ENCODE measurements at places on chromosomes 3 and 15.

DNA sequence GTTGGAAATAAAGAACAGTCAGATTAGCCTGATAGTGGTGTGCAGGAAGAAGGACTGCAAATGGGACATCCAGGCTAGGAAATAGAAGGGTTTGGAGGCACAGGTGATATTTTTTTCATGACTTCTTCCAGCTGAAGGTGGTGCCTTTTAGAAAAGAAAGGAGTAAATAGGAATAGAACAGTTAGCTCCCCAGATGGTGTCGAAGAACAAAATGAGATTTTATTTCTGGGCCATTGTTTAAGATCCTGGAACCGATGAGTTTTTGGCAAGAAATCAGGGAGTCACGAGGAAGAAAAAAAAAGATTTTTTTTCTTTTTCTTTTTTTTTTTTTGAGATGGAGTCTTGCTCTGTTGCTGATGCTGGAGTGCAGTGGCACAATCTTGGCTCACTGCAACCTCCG lies 9.8 kb upstream of the NCK1 start:
- DNase-seq: no peak

- no peak for DNase-seq
Observed at GRCh38 chr3:81689617-81690016, 71.8 kb downstream of the GBE1 start.

DNA sequence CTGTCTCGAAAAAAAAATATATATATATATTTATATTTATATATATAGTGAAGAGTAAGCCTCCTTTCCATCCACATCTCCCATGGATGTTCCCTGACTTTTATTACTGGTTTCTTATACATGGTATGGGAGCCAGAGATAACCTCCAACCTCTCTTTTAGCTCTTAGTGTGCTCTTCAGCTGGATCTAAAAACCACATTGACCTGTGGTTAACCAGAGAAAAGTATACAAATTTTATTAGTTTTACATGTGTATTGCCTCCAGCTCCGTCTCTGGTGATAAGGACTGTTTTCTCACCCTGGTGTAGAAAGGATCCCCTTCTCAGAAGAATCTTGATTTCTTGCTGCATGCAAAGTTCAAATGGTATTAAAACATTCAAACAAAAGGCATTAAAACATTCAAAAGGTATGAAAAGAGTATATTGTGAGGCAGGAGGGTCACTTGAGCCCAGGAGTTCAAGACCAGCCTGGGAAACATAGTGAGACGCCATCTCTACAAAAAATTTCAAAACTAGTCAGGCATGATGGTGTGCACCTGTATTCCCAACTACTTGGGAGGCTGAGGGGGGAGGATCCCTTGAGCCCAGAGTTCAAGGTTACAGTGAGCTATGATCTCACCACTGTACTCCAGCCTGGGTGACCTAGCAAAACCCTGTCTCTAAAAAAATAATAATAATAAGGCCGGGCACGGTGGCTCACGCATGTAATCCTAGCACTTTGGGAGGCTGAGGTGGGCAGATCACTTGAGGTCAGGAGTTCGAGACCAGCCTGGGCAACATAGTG lies 13.5 kb upstream of the TTBK2 start:
- DNase-seq: no peak

GRCh38 chr3:184145111-184145524 lies 10.0 kb downstream of the EIF2B5 start:
- peak; percentile 74 for DNase-seq

DNA sequence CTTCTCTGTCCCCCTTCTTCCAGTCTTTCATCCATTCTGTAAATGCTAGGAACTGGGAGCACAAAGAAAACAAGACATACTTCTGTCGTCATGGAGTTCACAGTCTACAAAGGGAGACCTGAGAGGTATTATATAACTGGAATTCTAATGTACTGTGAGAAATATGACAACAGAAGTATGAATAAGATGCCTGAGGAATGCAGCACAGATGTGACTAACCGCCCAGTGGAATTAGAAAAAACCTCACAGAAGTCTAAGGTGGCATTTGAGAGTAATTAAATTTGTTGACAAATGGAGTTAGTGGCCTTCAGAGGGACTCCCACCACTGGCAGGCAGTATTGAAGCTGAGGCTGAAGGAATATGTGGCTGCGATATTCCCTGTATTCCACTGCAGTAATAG lies 168.5 kb upstream of the FAM3D start:
- DNase-seq: peak; percentile 71

DNA sequence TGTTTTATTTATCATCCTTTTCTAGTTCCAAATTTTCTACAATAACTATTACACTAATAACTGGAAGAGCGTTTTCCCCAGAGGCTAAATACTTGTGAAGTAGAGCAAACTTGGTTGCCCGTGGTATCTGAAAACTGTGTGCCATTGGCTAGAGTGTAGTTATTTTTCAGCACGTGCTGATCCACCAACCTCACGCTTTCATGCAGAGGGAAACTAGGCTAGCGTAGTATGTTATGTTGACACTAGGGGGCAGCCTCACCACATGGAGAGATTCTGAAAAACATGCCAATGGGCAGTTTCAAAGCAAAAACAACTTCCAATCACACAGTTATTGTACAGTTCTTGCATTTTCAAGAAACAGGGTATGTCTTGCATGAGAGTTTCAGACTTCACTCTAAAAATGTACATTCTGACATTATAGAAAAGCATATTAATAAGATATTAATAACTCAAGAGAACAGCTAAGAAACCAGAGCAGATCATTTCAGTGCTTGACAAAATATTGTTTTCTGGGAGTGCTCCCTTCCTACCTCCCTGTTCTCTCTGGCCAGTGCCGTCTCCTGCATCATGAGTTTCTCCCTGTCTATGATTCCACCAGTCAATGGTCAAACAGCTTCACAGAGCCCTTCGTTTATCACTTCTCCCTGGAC lies 39.7 kb downstream of the SPATA12 start:
- peak; percentile 58 for DNase-seq

DNA sequence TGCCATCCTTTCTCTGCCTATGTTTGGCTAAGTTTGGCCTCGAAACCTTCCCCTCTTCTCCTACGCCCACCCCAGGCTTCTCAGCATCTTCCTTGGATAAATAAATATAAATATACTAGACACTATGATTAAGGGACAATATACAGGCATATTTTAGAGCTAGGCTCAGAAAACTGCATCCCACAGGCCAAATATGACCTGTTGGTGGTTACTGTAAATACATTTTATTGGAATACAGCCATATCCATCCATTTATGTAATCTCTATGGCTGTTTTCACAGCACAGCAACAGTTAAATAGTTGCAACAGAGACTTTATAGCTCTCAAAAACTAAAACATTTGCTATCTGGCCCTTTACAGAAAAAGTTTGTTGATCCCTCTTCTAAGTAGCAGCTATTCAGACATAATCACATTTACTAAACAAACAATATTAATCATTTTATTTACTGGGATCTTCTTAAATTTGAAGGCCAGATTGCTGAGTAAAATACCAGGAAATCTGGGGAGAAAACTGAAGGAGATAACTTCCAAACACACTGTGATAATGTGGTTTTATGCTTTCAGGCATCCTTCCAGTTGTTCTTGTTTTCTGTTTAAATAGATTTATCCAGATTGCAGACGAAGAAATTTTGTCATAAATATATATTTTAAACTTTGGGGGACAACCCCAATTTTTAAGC lies 269.7 kb upstream of the THRB start:
- DNase-seq: no peak

- DNase-seq: no peak
Observed at GRCh38 chr3:188349933-188350332, 196.0 kb downstream of the LPP start.
